ENCODE measurements at places on chromosomes 5 and 9.

GRCh38 chr5:65737842-65738241 lies 15.8 kb downstream of the NLN start:
- no peak for DNase-seq

- no peak for DNase-seq
Observed at GRCh38 chr9:12351293-12352044, 341.7 kb upstream of the TYRP1 start.

DNA sequence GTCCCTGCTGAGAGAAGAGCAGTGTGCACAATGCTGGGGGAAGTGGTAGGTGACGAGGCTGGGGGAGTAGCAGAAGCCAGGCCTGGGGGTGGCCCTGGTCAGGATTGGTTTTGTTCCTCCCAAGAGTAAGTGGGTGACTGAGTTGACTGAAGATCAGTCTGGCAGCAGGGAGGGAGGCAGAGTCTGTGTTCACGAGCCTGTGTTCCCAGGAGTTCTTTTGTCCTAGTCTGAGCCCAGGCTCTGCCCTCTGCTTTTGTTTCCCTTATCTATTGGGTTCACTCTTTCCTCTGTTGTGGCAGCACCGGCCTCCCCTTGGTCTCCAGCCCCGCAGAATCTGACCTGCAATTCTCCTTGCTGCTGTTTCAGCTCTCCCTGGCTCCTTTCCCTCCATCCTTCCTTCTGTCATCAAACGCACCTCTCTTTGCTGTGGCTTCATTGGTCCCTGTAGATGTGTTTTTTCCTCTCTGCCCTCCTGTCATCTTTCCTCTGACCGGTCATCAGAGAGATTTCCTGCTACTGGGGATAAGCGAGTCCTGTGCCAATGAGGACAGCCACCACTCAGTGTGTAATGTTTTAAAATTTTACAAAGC lies 607.4 kb downstream of the KIF4B start:
- DNase-seq = no peak

GRCh38 chr5:167426501-167426900 lies 864.9 kb upstream of the WWC1 start:
- DNase-seq = no peak

- DNase-seq = no peak
Observed at GRCh38 chr9:116646661-116647514, 40.2 kb upstream of the TRIM32 start.

DNA sequence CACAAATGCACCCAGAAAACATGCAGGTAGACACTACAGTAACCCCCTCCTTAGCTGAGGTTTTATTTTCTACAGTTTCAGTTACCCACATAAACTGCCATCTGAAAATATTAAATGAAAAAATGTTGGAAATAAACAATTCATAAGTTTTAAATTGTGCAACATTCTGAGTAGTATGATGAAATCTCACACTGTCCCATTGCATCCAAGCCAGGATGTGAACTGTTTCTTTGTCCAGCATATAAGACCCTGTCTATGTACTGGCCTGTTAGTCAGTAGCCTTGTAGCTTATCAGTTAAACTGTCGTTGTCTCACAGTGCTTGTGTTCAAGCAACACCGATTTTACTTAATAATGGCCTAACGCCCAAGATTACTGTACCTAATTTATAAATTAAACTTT lies 630.5 kb downstream of the ANXA1 start:
- DNase-seq = no peak

- DNase-seq = no peak
Observed at GRCh38 chr5:121408778-121409177, 442.9 kb upstream of the FTMT start.

- DNase-seq = no peak
Observed at GRCh38 chr9:121927636-121928035, 165.5 kb downstream of the TTLL11 start.

DNA sequence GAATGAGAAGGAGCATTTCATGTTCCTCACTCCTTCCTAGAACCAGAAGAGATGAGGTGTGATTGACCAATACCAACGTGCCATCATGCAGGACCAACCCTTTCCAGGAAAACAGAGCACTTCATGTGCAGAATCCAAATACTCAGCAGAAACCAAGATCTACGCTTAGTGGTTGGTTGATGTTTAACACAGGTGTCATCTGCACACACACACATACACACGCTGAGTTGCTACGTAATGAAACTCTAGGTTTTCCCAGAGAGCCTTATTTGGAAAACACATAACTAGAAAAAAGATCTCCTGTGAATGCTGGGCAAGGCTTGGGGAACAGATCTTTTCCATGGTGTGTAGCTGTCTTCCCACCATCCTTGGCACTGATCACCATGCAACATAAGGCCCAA lies 21.1 kb upstream of the ZNF622 start:
- DNase-seq = no peak

GRCh38 chr5:36531401-36531800 lies 75.0 kb upstream of the SLC1A3 start:
- no peak for DNase-seq

- DNase-seq = no peak
Observed at GRCh38 chr9:110077925-110078324, 130.0 kb downstream of the C9orf152 start.

DNA sequence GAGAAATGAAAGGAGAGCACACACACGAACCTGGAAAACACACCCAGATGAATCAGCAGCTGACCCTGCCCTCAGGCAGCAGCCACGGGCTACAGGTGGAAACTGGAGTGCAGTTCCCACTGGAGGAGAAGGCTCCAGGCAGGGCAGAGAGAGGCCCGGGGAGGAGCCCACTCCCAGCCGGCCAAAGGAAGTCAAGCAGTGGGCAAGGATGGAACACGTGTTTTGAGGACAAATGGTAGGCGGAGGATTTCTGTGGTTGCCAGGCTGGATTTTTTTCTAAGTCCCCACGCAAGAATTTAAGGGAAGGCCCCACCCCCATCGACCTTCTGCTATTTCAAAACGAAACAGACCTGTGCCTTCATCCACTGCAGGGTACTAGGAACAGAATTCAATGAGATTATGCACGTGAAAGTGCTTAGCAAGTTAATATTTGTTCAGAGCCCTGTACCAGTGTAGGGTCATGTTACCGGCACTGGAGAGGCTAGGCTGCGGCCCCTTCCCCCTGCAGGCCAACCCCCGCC lies 6.8 kb downstream of the EPB41L4B start:
- DNase-seq = no peak

DNA sequence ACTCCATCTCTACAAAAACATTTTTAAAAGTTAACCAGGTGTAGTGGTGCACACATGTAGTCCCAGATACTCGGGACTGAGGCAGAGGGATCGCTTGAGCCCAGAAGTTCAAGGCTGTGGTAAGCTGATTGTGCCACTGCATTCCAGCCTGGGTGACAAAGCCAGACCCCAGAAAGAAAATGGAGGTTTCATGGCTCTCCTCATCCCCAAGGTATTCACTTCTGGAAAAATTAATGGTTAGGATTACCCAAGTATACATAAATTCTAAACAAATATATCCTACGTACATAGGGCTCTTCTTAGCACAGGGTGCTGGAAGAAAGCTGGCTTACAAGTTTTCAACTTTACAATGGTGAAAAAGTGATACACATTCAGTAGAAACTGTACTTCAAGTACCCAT lies 18.6 kb upstream of the RECK start:
- no peak for DNase-seq

GRCh38 chr9:18941060-18941740 lies 91.8 kb downstream of the SAXO1 start:
- DNase-seq = no peak

DNA sequence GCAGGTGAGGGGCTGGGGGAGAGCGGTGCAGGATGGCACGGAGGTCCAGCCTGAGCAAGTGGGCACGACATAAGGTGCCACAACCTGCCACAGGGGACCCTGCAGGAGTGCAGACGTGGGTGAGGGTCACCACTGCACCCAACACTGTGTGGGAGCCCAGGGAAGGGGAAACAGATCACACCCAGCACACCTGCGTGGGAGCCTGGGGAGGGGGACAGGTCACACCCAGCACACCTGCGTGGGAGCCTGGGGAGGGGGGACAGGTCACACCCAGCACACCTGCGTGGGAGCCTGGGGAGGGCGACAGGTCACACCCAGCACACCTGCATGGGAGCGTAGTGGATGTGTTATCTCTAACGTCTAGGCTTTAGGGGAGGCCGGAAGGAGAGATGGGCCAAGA lies 47.4 kb upstream of the CLPTM1L start:
- DNase-seq = no peak

DNA sequence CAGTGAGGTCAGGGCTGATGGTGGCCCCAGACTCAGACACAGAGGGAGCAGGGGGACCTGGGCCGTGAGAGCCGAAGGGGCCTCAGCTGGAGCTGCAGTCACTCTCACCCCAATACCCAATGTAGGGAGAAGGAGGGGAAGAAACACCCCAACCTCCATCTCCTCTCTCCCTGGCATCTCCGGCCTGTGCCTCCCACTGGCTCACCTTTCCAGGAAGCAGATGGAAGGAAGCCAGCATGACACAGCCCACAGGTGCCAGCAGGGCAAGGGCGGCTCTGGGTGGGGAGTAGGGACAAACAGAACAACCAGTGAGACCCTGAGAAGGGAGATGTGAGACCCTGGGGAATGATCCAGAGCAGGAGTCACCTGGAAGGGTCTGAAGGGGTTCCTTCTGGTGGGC lies 3.0 kb upstream of the CRB2 start:
- no peak for DNase-seq

DNA sequence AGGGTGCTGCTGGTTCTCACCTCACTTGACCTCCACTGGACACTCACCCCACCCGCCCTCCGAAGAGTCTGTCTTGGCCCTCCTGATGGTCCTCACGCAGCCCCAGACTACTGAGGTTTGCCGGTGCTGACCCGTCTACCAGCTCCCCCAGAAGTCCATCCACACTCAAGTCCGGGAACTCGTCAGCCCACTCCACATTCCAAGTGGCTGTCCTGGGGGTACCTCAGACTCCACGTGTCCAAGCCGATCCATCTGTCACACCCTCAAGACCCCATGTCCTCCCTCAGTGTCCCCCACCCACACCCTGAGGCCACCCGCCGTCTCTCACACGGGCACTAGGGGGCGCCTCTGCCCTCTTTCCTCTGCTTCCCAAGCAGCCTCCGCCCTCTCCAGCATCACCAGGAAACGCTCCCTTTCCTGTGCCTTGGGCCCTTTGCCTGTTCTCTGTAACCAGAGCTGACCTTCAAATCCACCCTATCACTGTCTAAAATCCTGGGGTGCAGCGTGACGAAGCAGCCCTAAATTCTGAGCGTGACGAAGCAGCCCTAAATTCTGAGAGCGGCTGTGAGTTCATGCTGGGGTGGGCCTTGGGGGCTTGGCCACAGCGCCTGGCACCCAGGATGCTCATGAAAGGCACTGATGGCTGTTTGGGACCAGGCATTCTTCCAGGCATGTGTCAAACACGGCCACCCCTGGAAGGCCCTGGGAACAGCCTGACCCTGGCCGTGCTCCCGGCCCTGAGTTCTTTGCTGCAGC lies 95.7 kb downstream of the KCNT1 start:
- no peak for DNase-seq

Measured in stimulated activated CD8-positive, alpha-beta memory T cell treated with anti-CD3 and anti-CD28 coated beads, Interleukin-4, amount 100 ng/mL, for 1 hour (primary cell).